ENCODE measurements at places on chromosomes 7 and 10. TPM values are rescaled to one million over a fixed set of nuclear protein-coding genes. Genes with fewer than 3 reads are reported as not detected.

The AMZ1 gene
- 0.57 TPM for total RNA-seq

DNA sequence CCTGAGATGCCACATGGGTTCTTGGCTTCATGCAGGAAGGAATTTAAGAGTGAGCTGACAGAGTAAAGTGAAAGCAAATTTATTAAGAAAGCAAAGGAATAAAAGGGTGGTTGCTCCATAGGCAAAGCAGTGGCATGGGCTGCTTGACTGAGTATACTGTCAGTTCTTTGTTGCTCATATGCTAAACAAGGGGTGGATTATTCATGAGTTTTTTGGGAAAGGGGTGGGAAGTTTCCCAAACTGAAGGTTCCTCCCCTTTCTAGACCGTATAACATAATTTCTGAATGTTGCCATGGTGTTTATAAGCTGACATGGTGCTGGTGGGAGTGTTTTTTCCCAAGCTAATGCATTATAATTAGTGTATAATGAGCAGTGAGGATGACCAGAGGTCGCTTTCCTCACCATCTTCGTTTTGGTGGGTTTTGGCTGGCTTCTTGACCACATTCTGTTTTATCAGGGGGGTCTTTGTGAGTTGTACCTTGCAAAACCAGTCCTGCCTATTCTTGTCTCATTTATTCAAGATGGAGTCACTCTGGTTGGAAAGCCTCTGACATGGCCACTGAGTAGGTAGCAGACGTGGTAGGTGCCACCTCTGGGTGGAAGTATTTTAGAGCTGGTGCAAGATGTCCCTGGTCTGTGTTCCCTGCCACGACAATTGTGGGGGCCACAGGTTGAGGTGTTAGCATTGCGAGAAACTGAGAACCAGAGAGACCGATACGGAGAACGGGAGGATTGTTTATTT lies 107.5 kb upstream of the SDK1 start:
- no peak for DNase-seq

The DGKI gene
- total RNA-seq, result 0.12 TPM

DNA sequence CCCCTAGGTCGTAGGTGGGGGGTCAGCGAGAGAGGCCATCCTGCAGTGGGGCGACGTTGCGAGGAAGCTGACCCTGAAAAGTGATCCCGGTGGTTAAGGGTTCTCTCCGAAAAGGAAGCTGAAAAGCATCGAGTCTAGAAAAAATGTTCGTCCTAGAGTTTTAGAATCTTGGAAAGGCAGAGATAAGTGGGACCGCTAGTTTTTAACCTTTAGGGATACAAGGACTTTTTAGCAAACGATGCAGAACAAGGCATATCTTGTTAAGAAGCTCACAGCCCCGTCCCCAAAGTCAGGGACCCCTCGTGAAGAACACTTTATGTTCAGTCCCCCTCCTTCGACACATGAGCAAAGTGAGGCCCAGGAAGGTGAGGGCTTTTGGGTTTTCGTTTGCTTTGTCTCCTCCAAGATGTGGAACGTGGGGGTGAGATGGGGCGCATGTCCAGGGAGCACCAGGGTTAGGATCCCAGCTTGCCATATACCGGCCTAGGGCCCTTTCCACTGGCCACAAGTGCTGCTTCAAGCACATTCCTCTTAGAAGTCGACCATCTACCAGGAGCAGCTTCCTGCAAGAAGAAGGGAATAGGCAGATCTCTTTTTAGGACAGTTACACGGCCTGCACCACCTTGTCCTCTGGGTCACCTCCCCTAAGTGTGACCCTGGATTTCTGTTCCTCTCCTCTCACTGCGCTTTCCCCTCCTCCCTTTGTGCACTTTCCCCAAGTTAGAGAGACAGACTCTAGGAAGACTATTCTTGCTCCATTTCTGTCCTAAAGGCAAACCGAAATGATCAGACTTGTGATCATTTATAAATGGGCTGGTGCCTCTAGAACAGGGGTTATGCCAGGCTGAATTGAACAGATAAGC lies 969 bp downstream of the SLC35G1 start:
- DNase-seq, result peak; percentile 30

The PDE6C gene
- not detected for total RNA-seq

The SHH gene
- total RNA-seq, result not detected

DNA sequence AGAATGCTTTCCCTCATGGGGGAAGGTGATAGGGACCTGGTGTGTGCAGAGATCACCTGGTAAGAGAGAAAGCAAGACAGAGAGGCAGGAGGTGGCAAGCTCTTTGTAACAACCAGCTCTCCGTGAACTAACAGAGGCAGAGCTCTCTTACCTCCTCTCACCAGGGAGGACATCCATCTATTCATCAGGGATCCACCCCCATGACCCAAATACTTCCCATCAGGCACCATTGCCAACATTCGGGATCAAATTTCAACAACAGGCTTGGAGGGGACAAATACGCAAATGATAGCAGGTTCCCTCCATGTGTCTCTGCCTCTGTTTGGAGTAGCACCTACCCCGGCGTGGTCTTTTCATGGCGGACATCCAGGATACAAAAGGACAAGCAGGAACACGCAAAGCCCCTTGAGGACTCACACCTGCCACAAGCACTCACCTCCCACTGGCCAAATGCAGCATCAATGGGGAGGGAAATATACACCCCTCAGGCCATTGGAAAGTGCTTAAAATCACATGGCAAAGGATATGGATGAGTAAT lies 431.2 kb upstream of the AUTS2 start:
- DNase-seq, result peak; percentile 40

GRCh38 chr10:113550365-113550764 lies 2.5 kb upstream of the HABP2 start:
- DNase-seq, result peak; percentile 71

DNA sequence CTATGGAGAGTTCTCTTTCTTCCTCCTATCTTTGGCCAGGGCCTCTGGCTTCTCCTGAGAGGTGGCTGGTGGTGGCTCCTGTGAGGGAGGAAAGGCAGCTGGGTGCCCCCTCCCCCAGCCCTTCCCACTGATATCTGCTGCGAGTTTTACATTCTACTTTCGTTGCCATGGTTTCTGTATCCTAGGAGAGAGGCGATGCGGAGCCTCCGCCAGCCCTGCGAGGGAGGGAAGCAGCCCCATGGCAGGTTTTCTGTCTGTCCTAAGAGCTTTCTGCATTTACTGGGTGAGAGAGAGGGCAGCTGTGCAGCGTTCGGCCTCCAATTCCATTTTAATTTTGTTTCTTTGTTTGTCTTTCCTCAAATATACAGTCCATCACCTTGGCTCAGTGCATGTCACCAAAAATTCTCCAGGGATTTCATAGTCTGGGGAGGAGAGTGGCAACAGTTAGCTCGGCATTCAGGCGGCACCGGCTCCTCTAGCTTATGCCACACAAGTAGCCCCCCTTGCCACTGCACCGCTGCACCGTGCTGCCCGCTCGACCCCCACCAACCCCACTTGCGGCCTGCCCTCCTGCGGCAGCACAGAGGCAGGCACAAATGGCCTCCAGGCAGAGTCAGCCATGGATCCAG lies 20.4 kb downstream of the DNAJB12 start:
- peak; percentile 59 for DNase-seq

DNA sequence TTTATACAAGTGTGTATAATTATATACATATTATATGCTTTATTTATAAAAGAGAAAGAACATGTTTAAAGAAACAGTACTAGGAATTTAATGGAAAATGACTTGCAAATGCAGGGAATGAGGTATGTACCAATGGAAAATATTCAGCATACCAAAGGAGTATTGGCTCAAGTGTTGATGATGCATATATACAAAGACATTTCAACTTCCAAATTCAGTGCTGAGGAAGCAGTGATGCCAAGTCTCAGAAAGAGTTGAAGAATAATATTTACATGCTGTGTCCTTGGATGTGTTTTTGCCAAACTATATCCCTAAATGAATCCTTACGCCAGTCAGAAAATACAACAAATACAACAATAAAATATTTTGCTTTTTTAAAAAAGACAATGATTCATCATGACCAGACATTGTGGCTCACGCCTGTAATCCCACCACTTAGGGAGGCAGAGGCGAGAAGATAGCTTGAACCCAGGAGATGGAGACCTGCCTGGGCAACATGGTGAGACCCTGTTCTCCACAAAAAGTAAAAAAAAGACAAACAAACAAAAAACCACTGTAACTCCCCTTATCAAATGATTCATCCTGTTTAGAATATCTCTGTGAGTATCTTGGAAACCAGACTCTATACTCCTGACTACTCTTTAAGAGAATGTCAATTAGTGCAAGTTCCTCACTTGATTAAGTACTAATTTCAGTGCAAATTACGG lies 157.2 kb downstream of the CHRM2 start:
- peak; percentile 53 for DNase-seq

DNA sequence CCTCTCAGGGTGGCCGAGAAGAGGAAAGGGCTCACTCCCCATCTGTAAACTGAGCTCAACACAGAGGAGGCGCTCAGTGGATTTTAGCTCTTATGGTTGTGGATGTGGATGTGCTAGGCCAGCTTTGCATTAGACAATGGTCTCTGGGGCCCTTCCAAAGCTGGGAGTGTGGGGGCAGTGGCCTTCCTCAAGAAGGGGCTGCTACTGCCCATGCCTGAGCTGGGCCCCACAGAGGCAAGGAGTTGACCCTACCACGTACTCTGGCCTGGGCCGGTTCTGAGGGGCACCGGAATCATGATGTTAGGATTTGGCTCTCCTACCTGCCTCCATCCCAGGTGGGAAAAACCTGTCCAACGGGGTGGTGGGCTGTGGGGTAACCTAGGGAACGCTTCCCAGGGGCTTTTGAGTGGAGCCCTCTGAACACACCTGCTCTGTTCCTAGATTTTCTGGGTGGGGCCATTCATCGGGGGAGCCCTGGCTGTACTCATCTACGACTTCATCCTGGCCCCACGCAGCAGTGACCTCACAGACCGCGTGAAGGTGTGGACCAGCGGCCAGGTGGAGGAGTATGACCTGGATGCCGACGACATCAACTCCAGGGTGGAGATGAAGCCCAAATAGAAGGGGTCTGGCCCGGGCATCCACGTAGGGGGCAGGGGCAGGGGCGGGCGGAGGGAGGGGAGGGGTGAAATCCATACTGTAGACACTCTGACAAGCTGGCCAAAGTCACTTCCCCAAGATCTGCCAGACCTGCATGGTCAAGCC lies 11.5 kb downstream of the AQP1 start:
- no peak for DNase-seq

DNA sequence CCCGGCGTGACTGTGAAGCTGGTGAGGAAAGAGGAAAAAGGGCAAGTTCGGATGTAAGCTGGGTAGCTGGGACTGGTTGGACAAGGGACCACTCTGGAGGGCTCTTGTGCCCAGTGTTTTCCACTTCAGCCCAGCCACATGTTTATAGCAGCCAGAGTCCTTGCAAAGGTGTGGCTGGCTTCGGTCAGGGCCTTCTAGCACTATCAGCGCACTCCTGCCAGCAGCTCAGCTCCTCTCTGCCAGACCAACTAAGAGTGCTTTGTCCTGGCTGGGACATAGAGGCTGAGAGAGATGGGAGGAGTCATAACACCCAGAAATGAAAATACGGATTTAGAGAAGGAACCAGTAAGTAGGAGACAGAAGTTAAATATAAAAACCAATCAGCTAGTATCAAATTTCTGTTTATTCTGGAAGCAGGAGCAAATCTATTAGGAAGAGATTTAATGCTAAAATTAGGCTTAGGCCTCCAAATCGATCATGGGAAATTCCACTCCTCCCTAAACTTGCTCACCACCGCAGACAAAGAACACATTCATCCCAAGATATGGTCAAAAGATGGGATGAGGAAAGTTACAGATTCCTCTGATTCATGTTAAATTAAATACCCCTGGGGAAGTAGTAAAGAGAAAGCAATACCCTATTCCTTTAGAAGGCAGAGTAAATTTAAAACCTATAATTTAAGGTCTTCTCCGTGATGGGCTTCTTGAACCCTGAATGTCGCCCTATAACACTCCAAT lies 135.0 kb downstream of the RALA start:
- no peak for DNase-seq

GRCh38 chr10:77529050-77529576 lies 108.5 kb downstream of the KCNMA1 start:
- DNase-seq, result no peak
